ENCODE measurements at places on chromosomes 7 and 10. TPM values are rescaled to one million over a fixed set of nuclear protein-coding genes. Genes with fewer than 3 reads are reported as not detected.

DNA sequence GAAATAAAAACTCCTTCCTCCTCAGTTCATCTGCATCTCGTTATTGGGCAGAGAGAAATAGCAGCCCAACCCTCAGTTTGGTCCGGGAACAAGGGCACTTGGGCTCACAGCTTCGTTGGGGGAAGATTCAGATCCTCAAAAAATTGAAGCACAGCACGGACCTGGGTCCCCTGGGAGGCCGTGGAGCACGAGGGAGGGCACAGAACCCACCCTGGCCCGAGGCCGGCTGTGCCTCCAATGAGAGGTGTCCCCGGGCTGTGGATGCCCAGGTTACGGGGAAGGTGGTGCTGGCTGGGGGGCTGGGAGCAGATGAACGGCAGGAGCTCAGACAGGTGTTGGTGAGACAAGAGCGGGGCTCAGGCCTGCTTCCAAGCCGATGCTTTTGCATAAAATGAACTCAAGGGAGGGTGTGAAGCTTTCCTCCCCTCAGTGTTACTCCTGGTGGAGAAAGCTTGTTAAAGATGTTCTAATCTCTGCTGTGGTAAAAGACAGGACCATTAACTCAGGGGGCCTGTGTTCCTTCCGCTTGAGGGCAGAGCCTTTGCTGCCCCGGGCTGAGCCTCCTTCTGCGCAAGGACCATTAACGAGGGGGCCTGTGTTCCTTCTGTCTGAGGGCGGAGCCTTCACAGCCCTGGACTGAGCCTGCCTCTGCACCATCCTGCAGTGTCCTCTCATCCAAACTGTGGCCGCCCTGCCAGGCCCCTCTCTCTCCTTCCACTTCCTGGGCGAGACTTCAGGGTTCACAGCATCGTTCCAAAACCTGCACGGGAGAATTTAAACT lies 302.2 kb downstream of the ADARB2 start:
- peak; percentile 17 for DNase-seq

The HOXA3 gene
- polyA plus RNA-seq: 6.3 TPM

- DNase-seq: no peak
Observed at GRCh38 chr7:44056681-44057080, 8.7 kb downstream of the PGAM2 start.

The LIPJ gene
- polyA plus RNA-seq: not detected

DNA sequence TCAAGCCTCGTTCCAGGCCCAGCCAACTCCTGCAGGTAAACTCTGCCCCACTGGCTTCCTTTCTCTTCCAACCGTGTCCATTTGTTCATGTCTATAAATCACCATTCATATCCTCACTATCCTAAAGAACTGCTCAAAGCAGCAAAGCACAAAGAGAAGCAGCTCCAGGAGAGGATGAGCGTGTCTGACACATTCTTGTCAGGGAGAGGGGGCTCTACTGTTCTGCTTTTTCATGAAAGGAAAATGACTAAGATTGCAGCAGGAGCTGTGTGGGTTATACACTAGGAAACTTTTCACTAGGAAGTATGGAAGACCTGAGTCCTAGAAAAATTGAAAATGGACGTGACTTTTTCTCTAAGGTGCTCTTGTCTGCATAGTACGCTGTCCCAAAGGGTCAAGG lies 16.7 kb downstream of the AGFG2 start:
- no peak for DNase-seq

The CADPS2 gene
- polyA plus RNA-seq: 39.9 TPM

The GALNT17 gene
- polyA plus RNA-seq: 5.5 TPM

The HTRA1 gene
- polyA plus RNA-seq: 345 TPM

The ADGRA1 gene
- polyA plus RNA-seq: 1.1 TPM

DNA sequence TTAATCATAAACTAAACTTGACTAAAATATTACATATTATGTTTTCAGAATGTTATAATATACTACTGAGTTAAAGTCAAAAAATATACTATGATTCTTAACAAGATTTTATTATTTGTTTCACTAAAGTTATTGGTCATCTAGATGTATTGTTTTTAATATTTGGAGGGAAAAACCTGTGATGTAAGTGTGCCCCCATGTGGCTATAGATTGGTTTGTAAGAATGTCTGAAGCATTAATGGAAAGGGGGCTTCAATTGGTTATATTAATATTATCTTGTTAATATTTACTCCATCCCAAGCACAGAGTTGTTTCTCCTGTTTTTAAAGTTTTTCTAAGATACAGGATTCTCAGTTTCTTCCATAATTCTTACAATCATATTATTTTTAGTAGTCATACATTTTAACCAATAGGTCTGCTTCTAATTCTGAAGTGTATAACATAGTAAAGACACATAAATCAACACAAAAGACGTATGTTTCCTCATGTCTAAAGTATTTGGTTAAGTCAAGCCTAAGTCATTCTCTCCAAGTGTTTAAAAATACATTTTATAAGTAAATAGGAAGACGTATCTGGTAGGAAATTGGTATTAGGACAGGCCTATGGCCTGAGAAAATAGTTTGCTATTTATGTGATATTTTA lies 58.0 kb downstream of the GNAT3 start:
- no peak for DNase-seq

DNA sequence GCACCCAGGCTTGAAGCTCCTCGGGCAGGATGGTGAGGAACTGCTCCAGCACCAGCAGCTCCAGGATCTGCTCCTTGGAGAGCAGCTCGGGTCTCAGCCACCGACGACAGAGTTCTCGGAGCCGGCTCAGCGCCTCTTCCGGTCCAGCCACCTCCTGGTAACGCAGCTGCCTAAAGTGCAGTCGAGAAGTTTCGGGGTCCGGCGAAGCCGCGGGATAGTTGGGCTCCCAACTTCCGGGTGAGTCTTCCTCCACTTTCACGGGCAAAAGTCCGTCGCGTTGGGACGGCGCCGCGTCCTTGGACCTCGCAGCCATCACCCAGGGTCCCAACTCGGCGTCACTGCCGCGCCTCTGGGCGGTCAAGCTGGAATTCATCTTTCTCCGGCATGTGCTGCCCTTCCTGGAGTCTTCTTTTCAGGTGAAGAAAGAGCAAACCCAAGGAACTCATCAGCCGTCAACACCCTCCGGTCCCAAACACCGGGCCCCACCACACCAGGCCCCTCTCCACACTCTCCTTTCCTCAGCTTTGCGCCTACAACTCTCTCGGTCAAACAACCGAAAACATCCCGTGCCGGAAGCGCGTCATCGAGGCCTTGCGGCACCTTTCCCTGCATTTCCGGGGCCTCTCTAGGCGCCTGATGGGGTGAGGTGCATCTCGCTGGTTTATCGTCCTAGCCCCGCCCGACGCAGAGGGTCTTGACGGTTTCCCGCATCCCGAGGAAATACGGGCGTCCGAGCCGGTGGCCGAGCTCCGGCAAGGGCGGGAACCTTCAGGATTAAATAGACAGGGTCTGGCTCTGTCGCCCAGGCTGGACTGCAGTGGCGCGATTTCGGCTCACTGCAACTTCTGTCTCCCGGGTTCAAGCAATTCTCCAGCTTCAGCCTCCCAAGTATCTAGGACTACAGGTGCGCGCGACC lies at the start of gene ZNF394:
Gene ZNF394, minus strand, starts transcription at position 561 of the 916 bp plus-strand sequence. Its CDS starts 188 bp downstream, at position 373.
- peak; percentile 92 for DNase-seq

- DNase-seq: peak; percentile 61
Observed at GRCh38 chr7:630111-630511, 96.4 kb upstream of the DNAAF5 start.

DNA sequence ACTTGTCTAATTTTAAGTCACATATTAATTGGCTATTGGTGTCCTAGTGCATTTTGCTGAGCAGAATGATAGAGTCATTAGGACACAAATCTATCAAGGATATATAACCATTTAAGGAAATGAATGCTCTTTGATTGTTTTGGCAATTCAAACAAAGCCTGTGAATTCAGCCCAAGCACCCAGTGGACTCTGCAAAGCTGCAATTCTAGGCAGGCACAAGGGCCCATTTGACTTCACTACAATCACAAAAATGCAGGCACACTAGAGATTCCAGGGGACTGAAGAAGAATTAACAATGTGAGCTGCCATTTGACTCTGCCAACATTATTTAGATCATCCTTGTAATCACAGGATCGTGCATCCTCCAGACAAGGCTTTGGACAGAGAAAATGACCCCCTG lies 544.2 kb upstream of the PHF14 start:
- DNase-seq: no peak

The LLCFC1 gene
- not detected for polyA plus RNA-seq

The NODAL gene
- polyA plus RNA-seq: not detected

The TMEM213 gene
- polyA plus RNA-seq: 96.9 TPM

The FANK1 gene
- 8.6 TPM for polyA plus RNA-seq

The UNCX gene
- polyA plus RNA-seq: 1.4 TPM

DNA sequence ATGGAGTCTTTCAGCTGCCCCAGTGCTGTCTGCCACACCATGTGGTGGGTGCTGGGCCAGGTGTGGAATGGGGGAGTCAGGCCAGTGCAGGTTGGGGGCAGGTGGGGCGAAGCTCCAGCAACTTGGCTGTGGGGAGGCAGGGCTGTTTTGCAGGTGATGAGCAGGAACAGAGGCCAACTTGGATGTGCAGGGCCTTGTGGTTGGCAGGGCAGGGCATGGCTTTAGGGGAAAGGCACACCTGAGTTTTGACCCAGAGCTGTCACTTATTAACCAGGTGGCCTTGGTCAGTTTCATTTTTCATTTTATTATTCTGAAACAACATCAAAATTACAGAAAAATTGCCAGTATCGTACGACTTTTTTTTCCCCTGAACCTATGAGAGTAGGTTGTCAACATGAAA lies 1.1 kb upstream of the SFTPA2 start:
- no peak for DNase-seq

- DNase-seq: no peak
Observed at GRCh38 chr10:47164800-47165128, 135.2 kb upstream of the GDF10 start.

DNA sequence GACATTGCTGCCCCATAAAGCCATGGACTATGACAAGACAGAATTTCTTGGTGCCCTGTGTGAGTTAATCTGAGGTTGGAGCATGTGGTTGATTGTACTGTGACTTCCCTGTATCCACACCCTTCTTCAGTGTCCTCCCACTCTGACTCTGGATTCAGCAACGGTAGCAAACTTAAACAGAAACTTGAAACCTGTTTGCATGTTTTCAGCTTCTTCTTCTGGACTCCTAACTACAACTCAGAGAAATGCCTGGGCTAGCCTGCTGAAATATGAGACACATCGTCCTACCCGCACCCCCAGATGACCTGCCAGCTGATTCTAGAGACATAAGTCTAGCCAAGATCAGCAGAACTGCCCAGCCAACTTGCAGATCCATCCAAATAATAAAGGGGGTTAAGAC lies 78.4 kb downstream of the IPMK start:
- peak; percentile 43 for DNase-seq

DNA sequence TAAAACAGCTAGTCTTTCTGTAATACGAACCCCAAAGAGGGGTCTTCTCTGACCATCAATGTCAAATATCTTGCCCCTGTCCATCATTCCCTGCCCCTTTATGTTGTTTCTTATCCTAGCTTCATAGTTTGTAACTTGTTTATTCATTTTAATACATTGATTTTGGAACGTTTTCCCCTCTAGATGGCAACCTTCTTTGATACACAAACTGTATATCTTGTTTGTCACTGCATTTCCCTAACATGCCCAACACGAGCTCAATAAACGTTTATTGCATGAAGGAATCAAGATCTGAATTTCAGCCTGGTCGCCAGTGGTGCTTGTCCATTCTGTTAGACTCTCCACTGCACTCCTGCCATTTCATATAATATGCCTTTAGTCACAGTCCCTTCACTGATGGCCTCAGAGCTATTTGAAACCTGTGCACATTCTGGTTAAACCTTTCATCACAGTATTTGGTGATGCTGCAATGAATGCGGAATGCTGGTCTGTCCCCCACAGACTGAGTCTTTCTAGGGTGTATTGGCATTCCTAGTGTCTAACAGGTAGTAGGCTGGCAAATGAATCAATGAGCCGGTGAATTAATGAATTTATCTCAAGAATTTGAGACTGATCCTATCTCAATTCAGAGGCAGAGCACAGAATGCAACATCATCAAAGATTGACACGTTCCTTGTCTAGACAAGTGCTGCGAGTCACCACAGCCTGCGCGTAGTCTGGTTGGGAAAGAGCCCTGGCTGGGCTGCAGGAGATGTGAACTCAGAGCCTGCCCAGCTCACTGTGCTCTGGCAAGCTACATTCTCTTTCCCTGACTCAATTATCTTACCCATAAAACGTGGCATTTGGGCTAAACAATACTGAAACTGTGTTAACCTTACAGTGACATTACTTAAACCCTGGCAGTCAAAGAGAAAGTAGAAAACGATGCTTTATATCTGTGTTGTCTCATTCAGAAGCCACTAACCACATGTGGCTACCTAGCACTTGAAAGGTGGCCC lies 55.2 kb upstream of the FRMD4A start:
- no peak for DNase-seq

DNA sequence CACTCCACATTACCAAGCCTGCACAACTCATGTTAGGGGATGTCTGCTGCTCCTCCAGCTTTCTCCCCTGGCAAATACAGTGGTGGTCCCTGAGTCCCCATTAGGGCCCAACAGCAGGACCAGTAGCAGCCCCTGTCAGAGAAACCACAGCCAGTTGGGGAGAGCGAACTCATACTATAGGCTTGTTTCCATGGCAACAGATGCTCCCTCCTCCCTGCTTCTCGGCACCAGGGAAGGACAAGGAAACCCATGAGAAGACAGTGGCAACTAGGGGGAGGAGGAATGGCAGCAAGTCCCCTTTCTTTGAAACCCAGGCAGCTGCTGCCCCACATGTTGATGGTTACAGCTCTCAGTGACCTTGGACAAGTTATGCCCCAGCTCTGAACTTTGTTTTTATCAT lies 326.4 kb downstream of the KCNMA1 start:
- no peak for DNase-seq

The KDM7A gene
- polyA plus RNA-seq: 2.2 TPM

The LRIT1 gene
- polyA plus RNA-seq: not detected

GRCh38 chr7:20035279-20035875 lies 181.8 kb downstream of the MACC1 start:
- no peak for DNase-seq

DNA sequence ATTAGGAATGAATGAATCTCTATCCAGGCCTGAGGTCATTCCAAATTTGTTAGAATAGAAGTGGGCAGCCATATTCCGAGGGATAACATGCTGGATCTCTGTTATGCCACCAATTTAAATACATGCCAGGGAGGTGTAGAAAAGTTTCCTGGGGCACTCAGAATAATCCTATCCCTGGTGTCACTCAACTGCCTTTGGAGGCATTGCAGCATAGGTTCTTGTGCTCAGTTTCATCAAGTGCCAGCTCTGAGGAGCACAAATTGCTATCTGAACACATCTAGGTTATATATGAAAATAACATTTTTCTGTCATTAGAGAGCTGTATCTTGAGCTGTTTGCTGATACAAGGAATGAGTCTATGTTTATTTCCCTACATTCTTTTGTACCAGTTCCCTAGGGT lies 197.3 kb downstream of the CSTF2T start:
- no peak for DNase-seq

DNA sequence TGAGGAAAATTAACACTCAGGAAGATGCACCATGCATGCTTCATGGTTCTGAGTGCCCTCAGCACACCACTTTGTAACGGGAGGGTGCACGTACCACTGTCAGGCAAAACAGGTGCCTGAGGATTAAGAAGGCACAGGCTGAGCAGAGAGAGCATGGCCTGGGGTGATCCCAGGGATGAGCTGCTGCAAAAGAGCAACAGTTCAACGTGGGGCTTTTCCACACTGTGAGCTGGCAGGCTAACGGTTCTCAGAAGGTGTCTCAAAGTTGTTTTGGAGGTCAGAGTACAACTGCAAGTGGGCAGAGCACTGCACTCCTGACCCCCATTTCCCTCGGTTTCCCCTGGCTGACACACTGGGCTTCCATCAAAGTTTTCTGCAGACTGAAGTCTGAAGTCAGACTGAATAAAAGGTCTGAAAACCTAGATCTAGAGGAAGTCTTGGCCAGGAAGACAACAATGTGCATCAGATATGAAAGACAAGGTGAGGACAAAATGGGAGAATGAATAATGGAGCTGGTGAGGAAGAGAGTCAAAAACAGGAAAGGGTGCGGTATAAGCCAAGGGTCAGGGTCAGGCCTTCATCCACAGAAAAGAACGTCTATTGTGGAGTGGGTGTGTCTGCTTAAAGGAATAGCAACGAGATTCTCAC lies 20.5 kb downstream of the ZNF438 start:
- DNase-seq: no peak

Data from kidney (tissue), 22 donors.